ENCODE measurements at places on chromosomes 6 and 20. TPM values are rescaled to one million over a fixed set of nuclear protein-coding genes. Genes with fewer than 3 reads are reported as not detected.

The RSPH4A gene
- total RNA-seq = 0.10 TPM

The PNPLA1 gene
- 0.03 TPM for total RNA-seq

The COL21A1 gene
- 23.1 TPM for total RNA-seq

The BANF2 gene
- not detected for total RNA-seq

The TRIM31 gene
- total RNA-seq = not detected

The SS18L1 gene
- total RNA-seq = 19.4 TPM

The SLC35D3 gene
- total RNA-seq = not detected

The CGA gene
- not detected for total RNA-seq

The PRDM1 gene
- total RNA-seq = 2.3 TPM

The KHDRBS2 gene
- not detected for total RNA-seq

The CCN6 gene
- 0.10 TPM for total RNA-seq

The OR12D3 gene
- not detected for total RNA-seq

The LY6G5C gene
- 0.85 TPM for total RNA-seq

The EYA4 gene
- total RNA-seq = 0.65 TPM

The CALHM5 gene
- total RNA-seq = 12.1 TPM

The RAB44 gene
- total RNA-seq = 0.03 TPM

The PLCB4 gene
- 6.9 TPM for total RNA-seq

The STMN3 gene
- total RNA-seq = 20.7 TPM

Measured in smooth muscle cell of the pulmonary artery (primary cell).